ENCODE measurements at places on chromosomes 1 and 21.

- no peak for DNase-seq
Measured at GRCh38 chr1:168832661-168833060, 103.7 kb upstream of the DPT start.

DNA sequence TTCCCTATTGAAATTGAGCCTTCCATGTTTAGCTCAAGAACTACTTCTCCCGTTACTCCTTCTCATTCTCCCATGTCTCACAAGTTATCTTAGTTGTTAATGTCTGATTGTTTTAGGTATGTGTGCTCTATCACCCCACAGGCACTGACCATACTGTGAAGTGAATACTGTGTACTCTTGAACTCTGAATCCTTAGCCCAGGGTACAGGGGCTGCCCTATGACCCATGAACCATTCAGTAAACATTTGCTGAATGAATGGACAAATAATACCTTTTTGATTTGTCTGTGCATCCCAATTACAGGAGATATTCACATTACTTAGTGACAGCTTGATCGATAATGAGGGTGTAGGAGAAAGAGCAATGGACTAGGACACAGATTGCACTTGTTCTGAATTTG lies 169.4 kb upstream of the BEND5 start:
- no peak for DNase-seq

GRCh38 chr1:228697207-228698016 lies 37.9 kb upstream of the RHOU start:
- peak; percentile 37 for DNase-seq

DNA sequence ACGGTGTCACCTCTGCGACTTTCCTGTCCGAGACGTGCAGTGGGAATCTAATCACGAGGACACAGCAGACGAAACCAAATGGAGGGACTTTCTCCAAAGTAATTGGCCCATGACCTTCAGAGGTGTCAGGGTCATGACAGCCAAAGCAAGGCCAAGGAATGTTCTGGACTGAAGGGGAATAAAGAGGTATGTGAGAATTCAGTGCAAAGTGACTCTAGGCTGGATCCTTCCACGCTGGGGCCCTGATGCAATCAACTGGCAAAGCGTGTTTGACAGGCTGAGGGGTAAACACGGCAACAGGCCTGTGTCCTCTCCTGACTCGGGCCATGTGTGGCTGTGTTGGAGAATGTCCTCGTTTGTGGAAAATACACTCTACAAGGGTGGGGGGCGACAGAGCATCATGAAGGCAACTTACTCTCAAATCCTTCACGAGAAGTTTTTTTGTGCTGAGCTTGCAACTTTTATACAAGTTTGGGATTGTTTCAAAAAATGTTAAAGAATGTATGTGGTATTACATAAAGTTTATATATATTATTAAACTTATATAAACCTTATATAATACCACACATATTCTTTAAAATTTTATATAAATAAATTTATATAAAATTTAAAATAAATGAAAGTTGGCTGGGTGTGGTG lies 1.7 kb downstream of the CFAP74 start:
- no peak for DNase-seq

DNA sequence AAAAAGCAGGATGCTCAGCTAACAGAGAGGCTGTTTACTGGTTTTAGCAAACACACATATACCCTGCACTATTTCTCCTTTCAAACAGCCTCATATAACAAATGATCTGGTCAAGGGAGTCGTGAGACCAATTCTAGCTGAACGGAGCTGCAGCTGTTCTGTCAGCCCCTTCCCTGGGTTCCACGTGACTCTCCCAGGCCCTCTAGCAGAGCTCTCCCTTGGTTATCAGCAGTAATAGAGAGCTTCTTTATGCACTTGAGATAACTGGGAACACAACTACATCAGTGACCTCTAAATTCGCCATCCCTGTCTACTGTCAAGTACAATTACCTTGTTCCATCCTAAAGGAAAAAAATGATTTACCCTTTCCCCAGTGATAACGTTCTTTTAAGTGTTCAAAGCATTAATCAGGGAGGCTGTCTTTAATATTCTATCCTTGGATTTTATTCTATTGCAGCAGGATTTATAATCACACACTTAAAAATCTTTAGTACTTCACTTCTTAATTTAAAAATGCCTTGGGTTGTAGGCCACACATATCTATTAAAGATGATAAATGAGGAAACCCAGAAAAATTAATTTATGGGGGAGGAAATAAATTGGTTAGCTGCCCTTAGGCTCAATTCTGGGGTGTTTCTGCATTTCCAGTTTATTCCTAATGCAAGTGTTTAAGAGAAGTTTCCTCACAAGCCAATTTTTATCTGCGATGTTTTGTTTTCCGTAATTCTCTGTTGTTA lies 28.2 kb downstream of the PTGER3 start:
- DNase-seq = no peak

DNA sequence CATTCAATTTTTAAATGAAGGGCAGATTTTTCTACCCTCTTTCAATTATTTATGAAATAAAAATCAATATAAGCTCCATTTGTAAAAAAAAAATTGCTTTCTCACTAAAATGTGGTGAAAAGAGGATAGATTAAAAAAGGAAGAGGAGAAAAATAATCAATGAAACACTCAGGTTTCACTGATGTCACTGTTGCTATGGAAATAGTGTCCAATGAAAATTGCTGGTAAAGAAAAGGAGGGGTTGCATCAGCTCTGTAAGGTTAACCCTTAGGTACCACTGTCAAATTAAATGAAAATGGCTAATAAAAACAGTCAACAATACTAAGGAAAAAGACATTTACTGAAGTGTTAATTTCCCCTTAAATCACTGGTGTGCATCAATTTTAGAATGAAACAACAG lies 91.6 kb upstream of the TTC39A start:
- peak; percentile 50 for DNase-seq

DNA sequence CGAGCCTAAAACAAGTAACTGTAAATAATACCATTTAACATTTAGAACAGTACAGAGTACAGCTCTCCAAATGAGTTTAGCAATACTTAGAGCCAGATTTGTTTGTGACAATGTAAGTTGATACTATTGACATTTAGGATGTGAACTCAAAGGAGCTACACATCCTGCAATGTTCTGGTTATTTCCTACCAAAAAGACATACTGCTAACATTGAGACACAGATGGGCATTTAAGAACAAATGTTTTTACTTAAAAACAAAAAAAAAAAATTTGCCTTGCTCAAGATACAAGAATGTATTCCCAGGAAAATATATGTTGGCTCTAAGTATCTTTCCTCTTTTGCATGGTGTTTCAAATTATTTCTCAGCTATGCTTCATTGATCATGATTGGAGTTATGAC lies 1464.8 kb upstream of the PRMT6 start:
- no peak for DNase-seq
